Stimulated activated CD8-positive, alpha-beta memory T cell treated with anti-CD3 and anti-CD28 coated beads, Interleukin-4, amount 100 ng/mL, for 4 hours (primary cell): ENCODE measurements at places on chromosomes 13 and 19.

- DNase-seq: no peak
Observed at GRCh38 chr13:57682128-57682716, 50.7 kb downstream of the PCDH17 start.

DNA sequence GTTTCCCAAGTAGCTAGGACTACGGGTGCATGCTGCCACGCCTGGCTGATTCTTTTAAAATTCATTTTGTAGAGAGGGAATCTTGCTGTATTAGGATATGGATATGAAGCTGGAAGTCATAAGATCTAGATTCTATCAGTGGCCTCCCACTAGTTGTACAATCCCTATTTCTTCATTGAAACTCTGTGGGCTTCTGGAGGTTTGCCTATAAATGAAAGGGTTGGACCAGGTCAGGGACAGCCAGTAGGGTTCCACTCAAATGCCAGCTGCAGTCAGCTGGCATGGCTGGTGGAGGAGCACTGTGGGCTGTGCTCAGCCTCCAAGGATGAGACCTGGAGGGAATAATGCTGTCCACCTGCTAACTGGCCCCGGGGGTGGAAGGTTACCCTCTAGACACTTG, 110.2 kb upstream of the GJB6 start:
- DNase-seq: no peak

- DNase-seq: no peak
Observed at GRCh38 chr19:33301144-33301899, 1.0 kb downstream of the CEBPA start.

DNA sequence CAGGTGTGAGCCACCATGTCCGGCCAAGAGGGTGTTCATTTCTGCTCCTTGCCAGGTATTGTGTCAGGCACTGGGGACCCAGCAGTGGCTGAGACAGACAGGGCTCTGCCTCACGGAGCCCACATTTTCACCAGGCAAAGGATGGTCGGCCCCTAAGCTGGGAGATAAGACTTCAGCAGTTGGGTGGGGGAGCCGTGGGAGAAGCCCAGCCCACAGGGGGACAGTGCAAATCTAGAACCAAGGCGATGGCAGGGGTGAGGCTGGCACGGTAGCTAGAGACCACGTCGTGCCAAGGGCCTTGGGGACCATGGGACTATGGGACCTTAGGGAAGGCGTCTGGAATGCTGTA, 8.3 kb downstream of the LSR start:
- DNase-seq: no peak

GRCh38 chr19:41641879-41642485, 15.1 kb upstream of the CEACAM4 start:
- peak; percentile 62 for DNase-seq

DNA sequence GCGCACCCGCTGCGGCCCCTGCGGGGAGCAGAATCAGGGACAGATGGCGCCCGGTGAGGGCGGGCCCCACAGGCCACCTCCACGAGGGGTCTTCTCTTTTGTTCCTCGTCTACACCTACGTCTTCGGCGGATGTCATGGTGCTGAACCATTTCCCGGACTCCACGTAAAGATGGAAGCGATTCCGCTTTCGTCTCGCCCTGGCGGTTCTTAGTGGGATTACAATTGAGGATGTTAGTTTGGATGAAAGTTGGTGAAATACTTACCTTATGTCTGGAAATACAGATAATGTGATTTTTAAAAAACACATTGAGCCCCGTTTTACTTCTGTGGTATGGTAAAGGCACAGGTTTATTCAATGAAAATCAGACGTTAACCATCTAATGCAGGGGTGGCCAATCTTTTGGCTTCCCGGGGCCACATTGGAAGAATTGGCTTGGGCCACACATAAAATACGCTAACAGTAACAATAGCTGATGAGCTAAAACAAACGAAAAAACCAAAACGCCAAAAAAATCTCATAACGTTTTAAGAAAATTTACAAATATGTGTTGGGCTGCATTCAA, 1.4 kb upstream of the ZMYM5 start:
- peak; percentile 38 for DNase-seq

GRCh38 chr13:81760316-81760715, 1419.4 kb upstream of the SPRY2 start:
- DNase-seq: no peak

- no peak for DNase-seq
Observed at GRCh38 chr19:46970815-46971214, 48.8 kb upstream of the NPAS1 start.

DNA sequence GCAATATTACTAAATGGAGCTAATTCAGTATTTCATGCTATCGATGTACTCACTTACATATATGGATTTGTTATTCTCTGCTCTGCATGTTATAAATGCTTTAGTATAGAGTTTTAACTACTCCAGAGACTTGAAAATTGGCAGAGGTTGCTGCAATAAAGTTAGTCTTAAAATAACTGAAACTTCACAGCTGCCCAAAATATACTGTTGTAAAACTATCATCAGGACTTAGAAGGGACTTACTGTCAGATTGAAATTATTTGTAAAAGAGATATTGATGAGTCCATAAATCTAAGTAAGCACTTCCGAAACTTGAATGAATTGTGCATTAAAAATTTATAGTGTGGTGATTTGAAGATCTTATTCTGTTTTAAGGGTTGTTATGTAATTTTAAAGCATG, 1178.2 kb upstream of the PCDH20 start:
- DNase-seq: no peak

DNA sequence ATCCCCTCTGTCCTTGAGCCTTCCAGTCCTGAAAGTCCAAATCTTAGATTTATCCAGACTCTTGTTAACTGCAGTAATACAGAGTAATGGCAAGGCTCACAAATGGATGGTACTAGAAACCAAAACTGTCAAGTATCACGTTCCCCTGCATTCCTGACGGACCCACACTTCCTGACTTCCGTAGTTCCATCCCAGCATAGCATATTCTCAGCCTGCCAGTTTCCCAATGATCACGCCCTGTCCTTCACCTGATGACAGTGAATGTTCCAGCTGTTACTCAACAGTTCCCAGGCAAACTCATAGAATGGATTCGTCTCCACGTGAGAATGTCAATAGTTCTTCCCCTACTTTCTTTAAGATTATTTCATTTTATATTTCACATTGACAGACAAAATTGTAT, 33.6 kb downstream of the SLC7A1 start:
- DNase-seq: no peak

DNA sequence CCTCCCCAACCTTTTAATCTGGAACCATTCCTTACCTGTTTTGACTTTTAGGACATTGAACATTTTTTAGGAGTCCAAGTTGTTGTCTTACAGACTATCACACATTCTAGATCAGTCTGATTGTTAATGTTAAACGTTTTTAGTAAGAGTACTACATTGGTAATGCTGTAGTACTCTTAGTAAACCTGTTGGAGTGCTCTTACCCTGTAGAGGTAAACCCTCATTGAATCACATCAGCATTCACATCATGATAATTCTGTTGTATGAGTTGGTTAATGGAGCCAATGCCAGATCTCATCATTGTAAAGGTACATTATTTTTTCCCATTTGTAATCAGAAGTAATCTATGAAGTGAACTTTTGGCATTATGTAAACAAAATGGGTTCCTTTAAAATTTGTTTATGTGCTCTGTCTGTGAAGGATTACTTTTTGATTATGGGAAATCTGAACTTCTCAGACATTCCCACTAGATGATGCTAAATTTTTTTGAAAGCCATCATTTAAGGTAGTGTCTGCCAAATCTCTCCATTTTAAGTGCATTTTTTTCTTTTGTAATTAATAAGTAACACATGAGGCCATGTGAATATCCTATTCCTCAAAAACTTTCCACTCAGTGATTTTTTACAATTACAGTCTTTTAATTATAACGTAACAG, 55.2 kb downstream of the VWA8 start:
- DNase-seq: no peak

- DNase-seq: peak; percentile 38
Observed at GRCh38 chr19:3849092-3849491, 19.7 kb downstream of the ZFR2 start.

GRCh38 chr19:1274852-1275259, 474 bp upstream of the FAM174C start:
- DNase-seq: no peak

DNA sequence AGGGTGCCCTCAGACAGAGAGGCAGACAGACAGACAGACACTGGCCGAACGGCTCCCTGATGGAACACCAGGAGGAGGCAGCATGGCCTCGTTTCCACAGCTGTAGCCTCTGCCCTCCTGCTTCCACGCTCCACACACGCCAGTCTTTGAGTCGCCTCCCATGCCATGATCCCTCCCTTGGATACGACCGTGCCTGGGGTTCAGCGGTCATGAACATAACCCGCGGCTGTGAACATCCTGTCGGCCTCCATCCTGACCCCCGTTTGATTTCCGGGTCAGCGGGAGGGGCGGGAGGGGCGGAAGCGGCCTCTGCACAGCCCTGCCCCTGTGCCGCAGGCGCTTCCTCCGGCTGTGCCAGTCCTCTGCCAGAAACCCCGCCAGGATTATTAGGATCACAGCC, 23.4 kb downstream of the GP6 start:
- no peak for DNase-seq

- no peak for DNase-seq
Observed at GRCh38 chr13:77720988-77721387, 23.5 kb downstream of the SLAIN1 start.

GRCh38 chr13:112978561-112979405, 9.8 kb downstream of the MCF2L start:
- DNase-seq: no peak

GRCh38 chr13:20192836-20193161, at the start of gene GJB2:
Gene GJB2 (minus strand): TSS chr13:20192938. CDS start chr13:20189581, 3,357 bp downstream.
- no peak for DNase-seq

DNA sequence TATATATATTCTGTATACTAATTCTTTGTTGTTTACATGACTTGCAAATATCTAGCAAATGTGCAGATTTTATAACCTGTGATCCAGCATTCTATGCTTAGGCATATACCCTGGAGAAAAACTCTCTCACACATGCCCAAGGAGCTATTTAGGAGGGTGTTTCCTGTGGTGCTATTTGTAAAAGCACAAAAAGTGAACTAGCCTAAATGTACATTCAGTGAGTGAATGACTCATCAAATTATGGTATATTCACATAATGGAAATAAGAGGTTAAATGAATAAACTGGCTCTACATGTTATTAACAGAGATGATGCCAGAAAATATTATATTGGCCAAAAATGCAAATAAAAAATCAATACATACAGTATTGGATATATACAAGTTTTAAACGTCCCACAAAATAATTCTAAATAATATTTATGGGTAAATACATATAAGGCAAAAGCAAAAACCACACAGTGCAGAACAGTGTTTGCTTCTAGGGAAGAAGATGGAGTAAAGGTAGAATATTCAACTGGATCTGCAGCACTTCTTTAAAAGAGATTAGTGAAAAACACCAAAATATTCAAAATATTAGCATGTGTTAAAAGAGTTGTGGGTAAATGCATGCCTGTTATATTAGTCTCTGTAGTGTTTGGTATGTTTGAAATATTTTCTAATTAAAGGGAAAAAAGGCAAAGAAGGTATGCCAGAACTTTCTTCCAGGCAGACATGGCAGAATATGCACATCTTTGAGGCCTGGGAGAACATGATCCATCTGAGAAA, 344.7 kb downstream of the KLF5 start:
- DNase-seq: no peak

- DNase-seq: no peak
Observed at GRCh38 chr13:40563350-40564125, 102.9 kb downstream of the FOXO1 start.

DNA sequence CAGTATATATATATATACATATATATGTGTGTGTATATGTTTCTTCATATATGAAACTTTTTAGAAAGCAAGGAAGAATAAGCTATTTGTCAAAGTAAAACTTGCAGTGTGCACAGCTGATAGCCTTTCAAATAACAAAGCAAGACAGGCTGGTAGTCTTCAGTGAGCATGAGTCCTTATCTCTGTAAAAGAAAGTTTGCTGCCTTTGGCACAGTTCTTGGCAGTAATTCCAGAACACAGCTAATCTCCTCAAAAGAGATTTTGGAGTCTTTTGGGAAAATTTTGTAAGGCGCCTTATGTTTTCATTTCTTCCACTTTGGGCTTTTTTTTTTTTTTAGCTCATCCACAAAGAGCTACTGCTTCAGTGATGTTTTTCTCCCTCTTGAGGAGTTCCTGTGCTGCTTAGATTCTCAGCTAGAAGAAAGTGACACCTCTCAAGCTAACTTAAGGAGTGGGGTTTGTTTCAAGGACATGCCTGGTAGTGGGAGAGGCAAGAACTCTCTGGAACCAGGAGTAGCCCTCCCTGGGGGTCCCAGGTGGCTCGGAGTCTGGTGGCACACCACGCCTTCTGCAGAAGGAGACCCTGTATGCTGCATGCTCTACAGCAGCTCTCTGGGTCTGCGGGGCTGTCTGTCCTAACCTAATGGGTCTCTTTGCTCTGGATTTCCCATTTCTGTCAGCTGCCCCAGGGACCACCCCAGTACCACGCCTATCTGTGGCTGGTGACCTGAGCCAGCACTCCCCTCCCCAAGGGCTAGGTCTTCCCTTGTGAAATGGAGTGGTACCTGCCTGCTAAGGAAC, 58.8 kb downstream of the TNFRSF19 start:
- no peak for DNase-seq

- no peak for DNase-seq
Observed at GRCh38 chr19:11423164-11423790, 4.2 kb upstream of the RGL3 start.

DNA sequence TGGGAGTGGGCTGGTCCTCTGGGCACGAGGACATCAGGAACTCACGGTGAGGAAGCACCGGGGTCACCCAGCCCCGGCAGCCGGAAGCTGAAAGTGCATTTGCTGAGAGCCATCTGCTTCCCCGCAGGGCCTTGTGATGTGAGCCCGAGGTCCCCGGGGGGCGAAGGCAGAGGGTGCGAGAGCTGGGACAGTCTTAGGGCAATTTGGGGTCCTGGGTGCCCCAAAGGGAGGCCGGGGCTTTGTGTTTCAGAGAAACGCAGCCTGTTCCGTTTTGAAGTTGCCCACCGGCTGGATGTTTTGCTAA, 4.8 kb downstream of the F2RL3 start:
- DNase-seq: no peak

DNA sequence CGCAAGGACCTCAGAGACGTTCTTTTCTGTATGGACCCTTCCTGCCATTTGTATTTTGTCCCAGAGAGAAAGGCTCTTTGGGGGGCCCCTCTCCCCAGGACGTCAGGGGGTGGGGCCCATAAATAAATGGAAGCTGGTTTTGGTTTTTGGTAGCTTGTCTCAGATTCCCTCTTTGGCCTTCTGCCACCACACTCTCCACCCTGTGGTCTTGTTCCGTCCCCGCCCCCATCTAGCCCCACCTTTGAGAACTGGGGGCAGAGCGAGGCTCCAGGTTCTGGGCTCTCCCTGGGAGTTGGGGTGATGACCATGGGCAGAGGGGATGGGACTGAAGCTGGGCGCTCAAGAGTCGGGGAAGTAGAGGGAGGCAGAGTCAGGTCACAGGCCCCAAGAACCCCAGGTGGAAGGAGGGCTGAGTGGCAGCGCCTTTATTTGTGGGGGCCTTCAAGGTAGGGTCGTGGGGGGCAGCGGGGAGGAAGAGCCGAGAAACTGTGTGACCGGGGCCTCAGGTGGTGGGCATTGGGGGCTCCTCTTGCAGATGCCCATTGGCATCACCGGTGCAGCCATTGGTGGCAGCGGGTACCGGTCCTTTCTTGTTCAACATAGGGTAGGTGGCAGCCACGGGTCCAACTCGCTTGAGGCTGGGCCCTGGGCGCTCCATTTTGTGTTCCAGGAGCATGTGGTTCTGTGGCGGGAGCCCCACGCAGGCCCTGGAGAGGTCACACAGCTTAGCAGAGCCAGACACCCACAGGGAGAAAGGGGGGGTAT, 3.3 kb downstream of the ISYNA1 start:
- no peak for DNase-seq

- no peak for DNase-seq
Observed at GRCh38 chr19:41735071-41735600, 20.2 kb upstream of the CEACAM6 start.

- DNase-seq: no peak
Observed at GRCh38 chr13:97459215-97459777, 25.3 kb downstream of the RAP2A start.

GRCh38 chr19:610071-610800, 20.6 kb downstream of the HCN2 start:
- DNase-seq: no peak
